Lower lobe of right lung (tissue), 2 donors: ENCODE measurements at places on chromosomes 4 and X.

- no peak for DNase-seq
These were observed 143.2 kb upstream of the DGKK start for GRCh38 chrX:50613846-50614245.

- no peak for DNase-seq
These were observed 63.2 kb downstream of the SNCA start for GRCh38 chr4:89773805-89774204.

DNA sequence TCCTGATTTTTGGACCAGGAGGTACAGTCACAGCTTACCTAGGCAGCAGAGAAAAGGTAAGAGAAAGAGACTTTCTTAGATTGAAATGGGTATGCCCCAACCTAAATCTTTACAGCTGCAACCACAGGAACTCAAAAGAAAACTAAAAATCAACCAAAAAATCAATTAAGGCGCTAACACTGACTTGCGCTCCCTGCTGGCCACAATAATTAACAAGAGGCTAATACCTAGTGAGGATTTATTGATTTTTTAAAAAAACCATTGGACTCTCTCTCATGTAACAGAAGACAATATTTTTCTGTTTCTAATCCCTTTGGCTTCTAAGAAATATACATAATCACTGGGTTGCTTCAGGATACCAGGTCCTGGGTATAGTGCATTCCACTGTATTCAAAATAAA, 153.9 kb upstream of the TENM3 start:
- DNase-seq = no peak

DNA sequence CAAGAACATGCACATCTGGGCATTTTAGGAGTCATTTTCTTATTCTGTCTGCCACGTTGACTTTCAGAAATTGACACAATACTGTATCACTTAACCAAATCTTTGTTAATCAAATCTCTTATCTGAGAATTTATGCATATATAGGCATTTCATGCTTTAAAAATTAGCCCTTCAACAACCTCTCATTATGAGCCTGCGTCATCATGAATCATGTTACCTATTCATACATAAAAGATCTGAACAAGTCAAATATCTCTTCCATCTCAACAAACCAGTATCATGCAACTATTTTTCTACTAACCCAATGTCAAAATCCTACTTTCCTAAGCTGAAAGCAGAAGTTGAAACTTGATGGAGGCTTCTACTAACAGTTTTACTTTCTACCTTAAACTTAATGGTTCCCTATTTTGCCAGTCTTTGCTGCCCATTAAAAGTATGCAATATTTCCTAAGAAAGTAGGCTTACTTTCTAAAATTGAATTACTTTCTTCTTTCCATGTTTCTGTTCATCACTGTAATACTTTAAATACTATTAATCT, 1.8 kb downstream of the ADAM29 start:
- DNase-seq = no peak

DNA sequence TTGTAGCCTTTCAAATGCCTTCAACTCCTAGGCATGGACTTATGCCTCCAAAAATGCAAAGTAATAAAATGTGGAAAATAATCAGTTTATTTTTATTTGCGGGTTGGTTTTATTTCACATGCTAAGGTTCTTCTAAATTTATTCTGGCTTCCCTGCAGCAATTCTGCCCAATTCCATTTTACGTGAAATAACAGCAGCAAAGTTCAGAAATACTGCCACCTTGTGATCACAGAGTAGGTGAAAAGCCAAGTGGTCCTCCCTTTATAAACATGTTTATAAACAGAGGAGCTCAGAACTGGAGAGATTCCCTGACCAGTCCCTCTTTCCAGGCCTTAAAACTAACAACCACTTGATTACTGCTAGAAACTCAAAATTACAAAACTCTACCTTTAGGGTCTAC, 14.7 kb upstream of the DCHS2 start:
- no peak for DNase-seq

DNA sequence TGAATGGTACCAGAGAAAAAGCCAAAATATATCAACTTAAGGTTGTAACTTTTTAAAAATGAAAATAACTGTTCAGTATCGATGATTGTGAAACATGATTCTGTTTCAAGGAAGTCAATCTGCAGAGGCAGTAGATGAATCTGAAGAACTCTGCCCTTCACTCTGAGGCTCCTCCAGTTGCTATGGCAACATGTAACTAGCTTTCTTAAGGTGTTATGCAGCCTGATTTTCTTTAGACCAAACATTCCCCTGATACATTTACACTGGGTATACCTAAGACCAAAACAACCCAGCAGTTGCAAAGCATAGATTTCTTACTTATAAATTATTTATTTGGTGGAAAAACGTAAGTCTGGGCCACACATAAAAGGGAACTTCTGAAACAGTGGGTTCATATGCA, 133.6 kb upstream of the RASGEF1B start:
- DNase-seq = no peak

DNA sequence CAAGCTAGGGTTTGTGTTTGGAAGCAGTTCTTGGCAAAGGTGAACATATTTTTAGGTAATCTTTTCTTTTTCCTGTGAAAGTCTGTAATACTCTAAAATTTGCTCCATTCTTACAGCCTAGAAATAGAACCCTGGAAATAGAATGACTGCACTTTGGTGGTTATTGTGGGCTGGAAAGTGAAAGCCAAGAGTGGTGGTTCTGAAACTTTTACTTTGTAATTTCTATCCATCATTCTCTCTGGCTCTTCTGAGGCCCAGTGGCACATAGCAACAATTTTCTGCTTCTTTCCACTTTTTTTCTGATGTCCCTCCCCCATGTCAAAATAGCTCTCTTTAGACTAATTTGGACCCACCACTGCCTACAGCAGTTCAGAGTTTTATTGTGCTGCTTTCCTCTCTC, 300.4 kb upstream of the RPS6KA3 start:
- no peak for DNase-seq

GRCh38 chr4:38416450-38417014, 247.5 kb upstream of the KLF3 start:
- DNase-seq = no peak

GRCh38 chrX:2677764-2678163, 13.3 kb upstream of the CD99 start:
- DNase-seq = peak; percentile 55

DNA sequence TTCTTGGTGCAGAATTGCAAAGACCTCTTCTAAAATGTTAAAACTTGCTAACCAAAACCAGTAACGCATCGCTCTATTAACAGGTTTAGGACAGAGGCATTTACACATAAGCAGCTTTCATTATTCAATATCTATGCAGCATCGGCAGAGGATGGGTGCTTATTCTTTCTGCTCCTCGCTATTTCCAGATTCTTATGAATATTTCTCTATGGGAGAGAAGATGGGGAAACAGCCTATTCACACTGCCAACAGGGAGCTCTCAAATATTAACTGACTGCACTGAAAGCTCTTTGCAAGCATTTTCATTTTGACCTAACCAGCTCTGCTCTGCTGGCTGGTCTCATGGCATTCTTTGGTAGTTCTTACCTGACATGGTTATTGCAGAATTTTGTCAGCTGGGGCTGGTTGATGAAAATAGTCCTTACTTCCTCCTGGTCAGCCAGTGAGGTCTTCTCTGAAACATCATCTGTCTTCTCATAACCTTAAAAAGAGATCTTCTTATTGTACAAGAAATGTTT, 30.2 kb downstream of the ATP8A1 start:
- DNase-seq = no peak

GRCh38 chr4:170004651-170005295, 21.4 kb downstream of the MFAP3L start:
- DNase-seq = no peak

- no peak for DNase-seq
These were observed 165.3 kb downstream of the BTC start for GRCh38 chr4:74628852-74629620.

GRCh38 chr4:83574247-83574646, 38.3 kb downstream of the GPAT3 start:
- no peak for DNase-seq

DNA sequence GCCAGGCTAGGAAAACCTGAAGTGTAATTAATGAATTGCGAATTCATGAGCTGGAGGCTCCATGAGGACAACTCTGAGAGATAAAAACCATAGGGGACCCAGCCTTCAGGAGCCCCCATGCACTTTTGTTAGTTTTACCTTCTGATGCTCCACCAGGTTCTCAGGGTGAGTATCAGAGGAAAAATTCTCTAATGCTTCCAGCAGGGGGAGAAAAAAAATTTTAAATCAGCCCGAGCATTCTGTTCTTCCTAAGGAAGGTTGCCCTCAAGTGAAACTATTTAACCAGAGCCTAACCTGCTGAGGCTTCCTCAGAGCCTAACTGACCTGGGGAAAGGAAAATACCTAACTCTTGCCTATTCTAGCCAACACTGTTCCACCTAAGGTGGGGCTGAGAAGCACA, 552.6 kb downstream of the PPARGC1A start:
- DNase-seq = no peak

GRCh38 chr4:35972814-35973213, 271.5 kb downstream of the ARAP2 start:
- no peak for DNase-seq

- DNase-seq = no peak
These were observed 78.8 kb upstream of the LEF1 start for GRCh38 chr4:108247387-108248049.

GRCh38 chrX:30957753-30958152, 68.7 kb upstream of the TAB3 start:
- no peak for DNase-seq

- no peak for DNase-seq
These were observed 35.1 kb downstream of the HADH start for GRCh38 chr4:108024878-108025165.

- no peak for DNase-seq
These were observed 33.4 kb downstream of the ARHGEF6 start for GRCh38 chrX:136747003-136747986.

GRCh38 chrX:151830911-151831310, 81.8 kb upstream of the MAGEA4 start:
- DNase-seq = peak; percentile 41

- DNase-seq = no peak
These were observed 658.6 kb downstream of the GRXCR1 start for GRCh38 chr4:43550981-43551627.

GRCh38 chrX:138849521-138849920, 138.0 kb upstream of the FGF13 start:
- DNase-seq = no peak

GRCh38 chr4:51855270-51855669, 12.3 kb downstream of the DCUN1D4 start:
- DNase-seq = no peak

DNA sequence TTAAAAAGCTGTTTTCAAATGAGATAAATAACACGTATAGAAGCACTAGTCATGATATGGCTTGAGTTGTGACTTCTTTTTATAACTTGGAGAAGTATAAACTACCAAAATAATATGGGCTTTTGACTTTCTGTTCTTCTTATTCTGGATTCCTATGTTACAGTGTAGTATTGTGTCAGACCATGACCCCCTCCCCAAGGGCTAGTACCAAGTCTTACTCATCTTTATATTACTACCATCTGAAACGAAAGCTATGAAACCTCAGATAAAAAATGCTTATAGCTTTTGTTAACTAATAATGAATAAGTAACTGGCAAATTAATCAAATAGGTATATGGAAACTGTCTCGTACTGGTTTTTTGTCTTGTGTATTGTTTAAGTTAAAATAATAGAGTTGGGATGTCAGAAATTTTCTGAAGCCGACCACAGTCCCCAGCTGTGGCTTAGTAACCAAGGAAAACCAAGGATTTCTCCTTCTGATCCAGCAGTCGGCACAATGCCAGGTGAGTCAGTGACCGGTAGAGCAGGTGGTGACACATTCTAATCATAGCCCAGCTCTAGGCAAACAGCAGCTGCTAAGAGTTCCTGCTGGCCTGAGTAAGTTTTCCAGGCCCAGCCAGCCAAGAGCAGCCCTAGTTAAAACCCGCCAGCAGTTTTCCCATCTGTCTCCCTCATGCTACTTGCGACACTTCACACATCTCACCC, 163.3 kb upstream of the PRDX4 start:
- DNase-seq = peak; percentile 70

DNA sequence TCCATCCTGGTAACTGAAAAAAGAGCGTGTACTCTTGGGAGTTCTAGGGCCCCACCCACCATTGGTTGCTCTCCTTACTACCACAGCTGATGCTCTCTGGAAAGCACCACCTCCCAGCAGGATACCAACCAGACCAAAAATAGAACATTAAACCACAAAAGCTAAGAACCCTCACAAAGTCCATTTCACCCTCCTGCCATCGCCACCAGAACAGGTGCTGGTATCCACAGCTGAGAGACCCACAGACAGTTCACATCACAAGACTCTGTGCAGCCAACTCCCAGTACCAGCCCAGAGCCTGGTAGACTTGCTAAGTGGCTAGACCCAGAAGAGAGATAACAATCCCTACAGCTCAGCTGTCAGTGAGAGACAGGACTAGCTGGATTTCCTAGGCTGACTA, 240.6 kb downstream of the PABPC4L start:
- DNase-seq = no peak

GRCh38 chr4:122621016-122621507, at the start of gene IL21:
Gene IL21, minus strand, starts transcription at chr4:122621066. Its CDS starts 55 bp downstream, at chr4:122621011.
- DNase-seq = no peak

DNA sequence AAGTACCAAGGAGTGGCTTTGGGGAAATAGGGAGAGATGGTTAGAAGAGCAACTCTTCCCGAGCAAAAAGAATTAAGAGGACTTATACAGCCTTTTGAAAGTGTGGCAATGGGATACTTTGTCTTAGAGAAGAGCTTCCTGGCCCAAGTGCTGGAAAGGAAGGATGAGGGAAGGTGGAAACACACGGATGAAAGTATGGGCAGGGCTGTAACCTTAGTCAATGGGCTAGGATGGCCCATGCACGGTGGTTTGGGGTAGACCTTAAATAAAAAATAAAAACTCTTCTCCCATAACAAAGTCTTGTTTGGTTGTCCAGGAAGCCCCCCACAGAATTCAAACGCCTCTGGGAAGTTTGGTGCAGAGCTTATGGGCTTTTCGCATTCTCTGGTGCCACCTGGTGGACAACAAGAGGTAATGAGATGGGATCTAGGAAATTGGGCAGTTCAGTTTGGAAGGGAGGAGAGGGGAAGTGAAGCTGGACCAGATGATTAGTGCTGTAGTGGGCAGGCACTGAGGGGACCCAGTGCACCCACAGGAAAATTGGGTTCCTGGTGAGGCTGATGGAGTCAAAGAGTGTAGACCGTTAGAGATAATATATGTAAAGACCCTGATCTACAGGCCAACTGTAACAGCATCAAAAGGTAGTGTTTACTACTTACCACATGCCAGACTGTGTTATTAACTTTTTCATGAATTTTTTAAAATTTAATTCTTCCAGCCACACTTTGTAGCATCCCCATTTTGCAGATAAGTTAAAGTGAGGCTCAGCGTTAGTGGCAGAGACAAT, 13.8 kb upstream of the ENOX2 start:
- DNase-seq = no peak

DNA sequence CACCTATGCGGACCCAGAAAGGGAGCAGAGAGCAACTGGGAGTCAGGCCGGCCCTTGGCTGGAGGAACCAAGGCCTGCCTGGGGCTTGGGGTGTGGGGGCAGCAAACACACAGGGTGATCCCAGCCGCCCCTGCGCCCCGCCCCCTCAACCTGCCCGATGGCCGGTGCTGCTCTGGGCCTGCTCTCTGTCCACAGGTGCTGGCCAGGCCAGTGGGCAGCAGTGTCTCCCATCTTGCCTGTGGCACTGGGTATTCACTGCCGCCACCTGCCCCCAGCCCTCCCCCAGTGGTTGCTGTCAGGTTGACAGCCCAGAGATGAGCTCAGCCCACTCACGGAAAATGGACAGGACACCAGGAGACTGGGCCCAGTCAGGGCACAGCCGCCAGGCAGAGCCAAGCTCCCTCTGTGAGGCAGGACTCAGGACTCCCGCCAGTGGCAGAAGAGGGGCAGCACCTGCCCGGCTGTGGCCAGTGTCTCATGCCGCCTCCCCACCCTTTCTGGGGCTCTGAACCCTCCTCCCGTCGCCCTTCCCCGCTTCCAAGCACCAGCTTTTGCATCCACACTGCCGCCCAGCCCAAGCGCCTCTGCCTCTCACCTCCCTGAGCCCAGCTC, 4.7 kb downstream of the NKX1-1 start:
- DNase-seq = peak; percentile 29
